GM12864 (cell line): ENCODE measurements at places on chromosomes 13 and 19.
A peak's percentile ranks its signal among the peaks of the same experiment; 100 is the strongest.

GRCh38 chr19:46887240-46887782 is 26.5 kb downstream of the ARHGAP35 start:
- DNase-seq, result no peak

DNA sequence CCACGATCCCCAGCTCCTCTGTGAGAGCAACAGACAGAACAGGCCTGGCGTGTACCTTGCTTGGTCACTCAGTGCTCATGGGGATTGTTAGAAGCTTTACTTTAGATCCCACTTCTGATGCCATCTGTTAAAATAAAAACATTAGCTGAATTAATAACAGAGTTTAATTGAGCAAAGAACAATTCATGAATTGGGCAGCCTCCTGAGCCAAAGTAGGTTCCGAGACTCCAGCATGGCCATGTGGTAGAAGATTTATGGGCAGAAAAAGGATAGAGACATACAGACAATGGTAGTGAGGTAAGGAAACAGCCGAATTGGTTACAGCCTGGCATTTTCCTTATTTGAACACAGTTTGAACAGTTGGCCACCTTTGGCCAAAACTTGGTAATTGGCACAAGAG is 223.9 kb upstream of the TRPC4 start:
- DNase-seq, result no peak

- no peak for DNase-seq
These were observed 367.9 kb downstream of the SLC7A1 start for GRCh38 chr13:29227576-29227975.

DNA sequence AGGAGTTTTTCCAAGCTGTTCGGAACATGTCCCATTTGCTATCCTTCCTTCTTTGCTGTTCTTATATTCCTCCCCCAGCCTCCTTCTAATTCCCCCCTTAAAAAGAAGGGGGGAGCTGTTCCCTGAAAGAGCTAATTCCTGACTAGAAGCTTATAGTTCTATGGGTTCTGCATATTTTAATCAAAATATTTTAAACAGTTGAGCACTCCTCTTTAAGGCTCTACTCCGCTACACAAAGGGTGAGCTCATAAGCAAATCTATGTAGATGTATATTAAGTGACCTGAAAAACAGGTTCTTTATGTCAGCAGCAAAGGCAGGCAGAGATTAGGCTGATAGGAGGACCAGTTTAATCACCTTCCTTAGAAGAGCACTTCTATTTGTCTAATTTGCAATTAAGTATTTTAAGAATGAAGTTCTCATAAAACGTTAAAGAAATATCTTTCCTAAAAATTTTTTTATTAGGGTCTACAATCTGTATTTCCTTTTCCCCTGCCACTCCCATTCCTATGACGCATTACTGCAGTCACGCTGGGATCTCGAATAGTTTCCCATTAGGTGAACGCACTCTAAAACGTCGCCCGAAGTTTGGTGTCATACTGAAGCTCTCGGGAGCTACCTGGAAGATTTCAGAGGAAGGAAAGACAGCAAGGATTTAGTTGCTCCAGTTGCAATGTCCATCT is 5.2 kb downstream of the EFNB2 start:
- DNase-seq, result no peak

DNA sequence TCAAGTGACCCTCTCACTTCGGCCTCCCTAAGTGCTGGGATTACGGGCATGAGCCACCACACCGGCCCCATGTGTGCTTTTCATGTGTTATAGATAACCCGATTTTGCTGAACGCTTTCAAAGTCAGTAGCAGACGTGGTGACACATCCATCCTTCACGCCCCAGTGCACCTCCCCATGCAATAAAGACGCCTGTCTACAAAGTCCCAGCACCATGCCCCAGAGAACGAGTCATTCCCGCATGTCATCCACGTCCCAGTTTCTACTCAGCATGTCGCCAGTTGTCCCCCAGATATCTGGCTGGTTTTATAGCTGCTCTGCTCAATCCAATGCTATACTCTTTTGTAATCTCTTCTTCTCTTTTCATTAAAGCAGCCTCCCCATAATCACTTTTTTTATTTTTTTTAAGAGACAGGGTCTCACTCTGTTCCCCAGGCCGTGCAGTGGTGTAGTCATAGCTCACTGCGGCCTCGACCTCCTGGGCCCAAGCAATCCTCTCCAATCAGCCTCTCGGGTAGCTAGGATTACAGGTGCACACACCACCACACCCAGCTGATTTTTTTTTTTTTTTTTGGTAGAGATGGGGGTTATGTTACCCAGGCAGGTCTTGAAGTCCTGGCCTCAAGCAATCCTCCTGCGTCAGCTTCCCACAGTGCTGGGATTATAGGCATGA is 42.5 kb downstream of the DNM2 start:
- DNase-seq, result peak; percentile 47

GRCh38 chr13:60275208-60275607 is 111.5 kb upstream of the DIAPH3 start:
- no peak for DNase-seq

DNA sequence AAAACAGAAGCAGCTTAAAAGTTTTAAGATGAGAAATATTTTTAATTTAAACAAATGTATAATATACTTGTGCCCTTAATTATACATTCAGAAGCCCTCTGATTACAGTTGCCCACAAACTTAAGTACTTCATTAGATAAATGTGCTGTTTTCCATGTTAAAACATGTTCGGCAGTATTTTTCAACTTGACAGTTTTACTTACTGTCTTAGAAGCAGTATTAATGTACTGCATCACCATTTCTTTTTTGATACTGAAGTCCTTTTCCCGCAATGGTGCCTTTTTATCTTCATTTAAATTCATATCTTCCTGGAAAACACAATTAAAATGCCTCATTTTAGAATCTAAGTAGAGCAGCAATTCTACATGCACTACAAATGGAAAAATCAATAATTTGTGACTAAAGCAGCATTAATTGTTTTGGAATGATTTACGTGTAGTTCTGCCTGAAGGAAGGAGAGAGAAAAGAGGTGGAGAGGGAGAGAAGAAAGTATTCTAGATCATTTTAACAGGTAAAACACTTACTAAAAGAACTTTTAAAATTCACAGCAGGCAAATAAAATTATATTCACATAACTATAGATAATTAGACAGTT is 70.2 kb downstream of the DIAPH3 start:
- DNase-seq, result no peak

DNA sequence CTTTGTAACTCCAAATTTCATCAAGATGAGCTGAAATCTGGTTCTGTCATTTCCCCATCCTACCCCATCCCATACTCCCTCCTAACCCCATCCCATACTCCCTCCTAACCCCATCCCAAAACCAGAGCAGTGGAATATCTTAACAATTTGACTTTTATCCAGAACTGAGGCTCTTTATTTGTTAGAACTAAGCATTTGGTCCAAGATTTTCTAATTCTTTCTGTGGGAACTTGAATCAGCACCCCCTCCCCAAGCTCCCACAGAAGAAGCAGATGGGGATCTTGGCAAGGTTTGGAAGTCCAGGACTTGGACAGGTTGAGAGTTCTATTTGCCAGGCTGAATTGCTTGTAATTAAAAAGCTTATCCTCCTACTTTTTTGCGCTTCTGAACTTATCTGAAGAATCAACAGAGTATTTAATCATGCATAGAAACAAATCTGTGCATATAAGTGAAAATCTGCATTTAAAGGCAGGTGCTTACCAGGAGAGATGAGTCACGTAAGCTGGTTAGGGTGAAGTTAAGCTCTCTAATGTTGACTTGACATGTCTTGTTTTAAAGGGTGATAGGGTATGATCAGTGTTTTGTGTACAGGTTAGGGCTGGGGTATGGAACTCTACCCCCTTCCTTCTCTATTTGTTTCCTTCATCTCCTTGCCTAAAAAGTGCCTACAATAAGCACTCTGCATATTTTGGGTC is 111.1 kb downstream of the COG6 start:
- no peak for DNase-seq

GRCh38 chr13:26653310-26653709 is 95.8 kb downstream of the WASF3 start:
- no peak for DNase-seq

- DNase-seq, result no peak
These were observed 179.8 kb downstream of the RBM26 start for GRCh38 chr13:79226250-79226649.

- DNase-seq, result peak; percentile 66
These were observed at the start of gene TUBGCP3 for GRCh38 chr13:112587764-112588489. TUBGCP3 (minus strand) TSS chr13:112588153; CDS start chr13:112587980, 173 bp downstream.

DNA sequence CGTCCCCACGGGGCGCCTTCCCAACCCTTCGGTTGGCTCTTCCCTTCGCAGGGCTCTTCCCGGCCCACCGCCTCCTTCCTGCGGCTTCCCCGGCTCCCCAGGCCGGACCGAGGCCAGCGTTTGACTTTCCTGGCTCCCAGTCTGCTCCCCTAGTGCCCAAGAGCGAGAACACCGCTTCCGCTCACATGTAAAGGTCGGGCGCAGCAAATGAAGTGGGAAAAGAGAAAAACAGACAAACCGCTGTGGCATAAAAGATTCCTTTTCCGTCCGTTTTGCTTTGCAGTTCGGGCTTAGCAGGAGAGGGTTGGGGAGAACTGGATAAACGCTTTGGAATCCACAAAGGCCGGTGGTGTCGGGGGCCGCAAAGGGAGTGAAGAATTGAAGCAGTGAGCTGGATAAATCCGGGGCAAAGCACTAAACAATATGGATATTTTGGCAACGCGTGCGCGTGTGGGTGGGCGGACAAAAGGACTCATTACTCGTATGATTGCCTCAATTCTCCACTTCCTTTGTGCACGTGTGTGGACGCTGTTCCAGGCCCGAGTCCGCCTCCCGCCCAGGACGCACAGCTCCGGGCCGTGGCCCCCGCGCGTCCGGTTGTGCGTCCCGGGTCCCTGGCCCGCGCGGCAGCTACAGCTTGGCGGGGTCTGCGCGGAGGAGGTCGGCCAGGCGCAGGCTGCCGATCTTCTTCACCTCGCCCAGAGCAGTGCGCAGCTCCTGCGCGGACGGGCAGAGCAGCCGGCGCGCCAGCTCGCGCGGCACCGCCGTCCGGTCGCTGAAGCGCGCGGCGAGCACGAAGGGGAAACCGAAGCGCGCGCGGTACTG is 8.6 kb upstream of the CDX2 start:
- no peak for DNase-seq

DNA sequence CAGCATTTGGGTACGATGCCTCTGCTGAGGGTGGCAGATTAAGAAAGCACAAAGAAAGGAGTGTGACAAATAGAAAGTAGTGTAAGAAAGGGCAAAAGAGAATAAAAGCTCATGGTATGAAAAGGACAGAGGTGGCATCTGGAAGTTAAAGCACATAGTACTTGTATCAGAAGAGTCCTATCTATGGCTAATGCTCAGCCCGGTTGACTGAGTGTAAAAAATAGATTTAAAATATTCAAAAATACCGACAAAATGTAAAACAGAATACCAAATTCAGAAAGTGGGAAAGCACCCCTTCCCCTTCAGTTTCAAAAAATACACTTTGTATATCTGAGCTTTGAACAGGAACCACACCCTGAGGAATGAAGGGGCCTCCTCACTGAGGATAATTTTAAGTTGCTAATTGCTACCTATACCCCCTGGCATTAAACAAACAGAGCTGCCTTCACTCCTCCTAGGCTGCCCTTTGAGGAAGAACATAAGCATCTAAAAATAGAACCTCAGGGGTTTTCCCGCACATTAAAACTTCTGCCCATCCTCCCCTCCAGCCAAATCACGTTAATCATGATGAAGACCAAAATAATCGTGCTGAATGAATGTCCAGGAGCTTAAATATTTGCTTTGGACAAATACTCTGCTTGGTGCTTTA is 43.3 kb downstream of the DLEU7 start:
- no peak for DNase-seq

GRCh38 chr19:1774989-1775772 is 21.9 kb downstream of the ONECUT3 start:
- no peak for DNase-seq

DNA sequence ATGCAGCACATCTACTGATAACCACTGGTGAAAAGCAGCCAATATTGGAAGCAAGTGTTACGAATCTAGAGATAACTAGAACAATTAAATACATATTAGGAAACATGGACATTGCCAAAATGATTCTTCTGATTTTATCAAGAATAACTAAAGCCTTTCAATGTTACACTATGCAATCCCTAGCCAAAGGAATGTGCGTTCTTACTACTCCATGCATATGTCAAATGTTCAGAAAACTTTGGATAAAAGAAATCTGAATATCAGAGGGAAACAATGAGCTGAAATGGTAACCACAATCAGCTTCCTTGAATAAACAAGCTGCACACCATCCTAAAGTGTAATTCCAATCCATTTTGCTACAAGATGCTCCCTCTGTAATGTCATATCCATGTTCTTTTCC is 951 bp upstream of the POSTN start:
- DNase-seq, result no peak

- DNase-seq, result no peak
These were observed 736.9 kb upstream of the PCDH9 start for GRCh38 chr13:67967031-67967430.

GRCh38 chr13:31717583-31717982 is 21.7 kb upstream of the RXFP2 start:
- no peak for DNase-seq

GRCh38 chr13:39462428-39462827 is 140.6 kb downstream of the LHFPL6 start:
- DNase-seq, result no peak

GRCh38 chr13:101986316-101986715 is 415.5 kb downstream of the FGF14 start:
- no peak for DNase-seq

GRCh38 chr13:37657134-37657533 is 58.6 kb upstream of the POSTN start:
- DNase-seq, result no peak

DNA sequence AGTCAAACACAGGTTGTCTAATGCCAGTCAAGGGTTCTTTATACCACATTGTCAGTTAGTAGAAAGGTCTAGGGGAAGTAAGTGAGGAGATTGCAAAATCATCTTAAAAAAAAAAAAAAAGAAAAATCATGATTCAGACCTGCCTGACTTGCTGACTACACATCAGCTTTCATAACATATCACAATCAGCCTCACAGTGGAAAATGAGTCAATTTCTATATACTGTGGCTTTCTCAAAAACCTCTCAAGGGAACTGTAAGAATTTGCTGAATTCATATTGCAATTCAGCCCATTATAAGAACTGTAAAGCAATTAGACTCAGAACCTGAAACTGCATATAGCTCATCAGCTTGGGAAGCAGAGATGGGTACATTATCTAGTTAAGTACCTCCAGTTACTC is 75.3 kb upstream of the GPC6 start:
- DNase-seq, result no peak

GRCh38 chr19:54662730-54663129 is at the start of gene LILRB4:
LILRB4 (plus strand) TSS chr19:54662985; CDS start chr19:54663034, 49 bp downstream.
- DNase-seq, result peak; percentile 47

DNA sequence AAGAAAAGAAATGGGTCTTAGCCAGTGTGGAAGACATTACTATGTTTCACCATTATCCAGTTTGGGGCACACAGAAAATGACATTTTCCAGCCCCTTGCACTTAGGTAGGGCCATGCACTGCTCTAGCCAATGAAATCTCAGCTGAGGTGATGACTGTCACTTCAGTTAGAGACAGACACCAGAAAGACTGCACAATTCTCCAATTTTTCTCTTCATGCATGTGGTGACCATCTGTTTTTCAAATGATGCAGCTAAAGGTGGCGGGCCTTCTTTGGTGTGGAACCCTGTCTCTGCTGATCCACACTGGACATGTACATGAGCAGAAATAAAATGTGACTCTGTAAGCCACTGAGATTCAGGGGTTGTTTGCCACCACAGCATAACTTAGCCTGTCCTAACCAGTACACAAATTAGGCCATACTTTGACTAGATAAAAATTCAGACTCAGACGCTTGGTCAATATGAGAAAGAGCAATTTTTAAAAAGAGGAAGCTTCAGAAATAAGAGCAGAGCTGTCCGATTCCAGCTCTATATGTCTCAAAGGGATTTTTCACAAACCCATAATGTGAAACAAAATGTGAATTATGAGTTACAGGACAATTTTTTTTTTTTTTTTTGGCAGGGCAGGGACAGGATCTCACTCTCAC is 6.7 kb downstream of the ZNF565 start:
- peak; percentile 64 for DNase-seq

GRCh38 chr19:1720237-1720636 is 33.1 kb upstream of the ONECUT3 start:
- DNase-seq, result no peak
